Right kidney (tissue), 9 donors: ENCODE measurements at places on chromosomes 6 and 20.

DNA sequence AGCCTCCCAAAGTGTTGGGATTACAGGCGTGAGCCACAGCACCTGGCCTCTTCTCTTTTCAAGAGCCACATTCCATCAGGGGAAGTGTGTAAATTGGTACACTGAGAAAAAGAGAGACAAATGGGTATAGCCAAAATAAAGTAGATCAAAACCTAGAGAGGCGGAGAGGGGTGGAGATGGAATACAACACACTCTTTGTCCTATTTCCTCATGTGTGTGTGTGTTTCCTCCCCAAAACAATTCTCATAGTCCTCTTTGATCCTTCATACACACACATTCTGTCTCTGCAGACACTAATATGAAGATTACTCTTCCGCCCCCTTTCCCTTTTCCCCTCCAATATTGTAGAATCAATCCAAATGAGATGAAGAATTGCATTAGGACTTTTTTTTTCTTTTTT, 16.0 kb downstream of the PXT1 start:
- no peak for DNase-seq

DNA sequence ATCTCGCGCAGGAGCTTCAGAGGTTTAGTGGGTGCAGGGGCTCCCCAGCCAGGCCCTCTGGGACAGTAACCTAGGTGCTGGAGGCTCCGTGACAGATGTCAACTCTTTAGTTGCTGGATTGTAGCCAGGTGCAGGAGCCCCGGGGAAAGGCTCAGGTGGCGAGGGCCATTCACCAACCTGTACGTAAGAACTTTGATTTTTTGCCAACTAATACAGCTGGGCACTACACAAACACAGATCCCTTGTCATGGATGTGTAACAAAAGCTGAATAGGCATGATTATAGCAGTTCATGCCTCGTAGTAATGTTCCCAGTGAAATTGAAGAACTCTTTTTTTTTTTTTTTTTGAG, 82.6 kb downstream of the CDC5L start:
- DNase-seq = no peak

DNA sequence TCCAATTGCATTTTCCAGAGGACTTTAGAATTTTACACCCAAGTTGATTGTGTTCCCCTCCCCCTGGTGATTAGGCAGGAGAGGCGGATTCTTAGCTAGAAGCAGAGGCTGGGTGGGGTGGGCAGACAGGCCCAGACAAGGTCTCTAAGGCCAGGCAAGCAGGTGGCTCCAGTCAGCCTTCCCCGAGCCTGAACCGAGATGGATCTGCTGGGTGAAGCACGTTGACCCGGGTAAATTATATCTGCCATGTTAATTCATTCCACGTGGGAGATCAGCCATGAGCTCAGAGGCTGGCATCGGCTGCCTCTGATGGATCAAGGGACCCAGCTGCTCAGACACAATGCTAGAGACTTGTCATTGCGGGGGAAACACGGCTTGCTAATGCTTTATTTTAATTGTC, 159.5 kb upstream of the MAFB start:
- DNase-seq = peak; percentile 36

DNA sequence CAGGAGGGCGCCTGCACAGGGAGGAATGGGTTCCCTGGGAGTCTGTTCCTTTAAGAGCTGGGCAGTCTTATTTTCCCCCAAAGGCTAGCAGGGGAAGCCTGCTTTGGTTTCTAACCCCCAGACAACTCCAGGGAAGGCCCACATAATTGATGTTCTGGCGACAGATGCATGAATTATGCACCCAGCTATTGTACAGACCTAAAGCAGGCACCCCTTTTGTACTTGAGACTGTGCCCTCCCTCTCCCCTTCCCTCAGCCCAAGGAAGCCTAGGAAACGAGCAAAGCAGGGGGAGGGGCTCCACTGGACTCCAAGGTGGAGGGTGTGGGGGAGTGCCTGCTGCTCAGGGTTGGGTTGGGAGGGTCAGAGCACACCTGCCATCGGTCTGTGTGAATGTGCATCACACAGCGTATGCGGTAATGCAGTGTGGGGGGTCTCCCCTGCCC, 102.1 kb downstream of the KCNB1 start:
- DNase-seq = peak; percentile 7

- DNase-seq = no peak
Measured at GRCh38 chr20:46850896-46851295, 43.7 kb upstream of the EYA2 start.

- DNase-seq = no peak
Measured at GRCh38 chr20:4563031-4563430, 158.7 kb upstream of the PRND start.
